ENCODE measurements at places on chromosomes 1 and 21.

GRCh38 chr1:41792485-41792770, 126.3 kb downstream of the HIVEP3 start:
- no peak for DNase-seq

- DNase-seq, result no peak
These were observed 41.4 kb upstream of the TENT5C start for GRCh38 chr1:117564227-117565075.

DNA sequence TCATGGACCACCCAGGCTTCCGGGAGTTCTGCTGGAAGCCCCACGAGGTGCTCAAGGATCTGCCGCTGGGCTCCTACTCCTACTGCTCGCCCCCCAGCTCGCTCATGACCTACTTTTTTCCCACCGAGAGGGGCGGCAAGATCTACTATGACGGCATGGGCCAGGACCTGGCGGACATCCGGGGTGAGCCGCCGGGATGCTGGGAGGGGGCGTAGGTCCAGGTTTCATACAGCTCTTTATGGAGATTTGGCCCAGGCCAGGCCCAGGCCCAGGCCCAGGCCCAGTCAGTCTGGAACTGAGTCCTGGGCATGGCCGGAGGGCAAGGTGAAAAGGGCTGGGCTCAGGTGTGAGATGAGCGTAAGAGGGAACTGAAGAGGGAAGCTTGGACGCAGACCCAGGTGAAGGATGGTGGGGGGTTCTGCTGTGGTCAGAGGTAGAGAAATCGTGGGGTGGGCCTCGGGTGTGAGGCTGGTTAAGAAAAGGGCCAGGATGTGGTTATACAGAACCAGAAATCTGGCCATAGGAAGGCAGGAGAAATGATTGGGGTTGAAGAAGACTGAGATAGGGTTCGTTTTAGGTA, 23.0 kb downstream of the DISP3 start:
- DNase-seq, result no peak

DNA sequence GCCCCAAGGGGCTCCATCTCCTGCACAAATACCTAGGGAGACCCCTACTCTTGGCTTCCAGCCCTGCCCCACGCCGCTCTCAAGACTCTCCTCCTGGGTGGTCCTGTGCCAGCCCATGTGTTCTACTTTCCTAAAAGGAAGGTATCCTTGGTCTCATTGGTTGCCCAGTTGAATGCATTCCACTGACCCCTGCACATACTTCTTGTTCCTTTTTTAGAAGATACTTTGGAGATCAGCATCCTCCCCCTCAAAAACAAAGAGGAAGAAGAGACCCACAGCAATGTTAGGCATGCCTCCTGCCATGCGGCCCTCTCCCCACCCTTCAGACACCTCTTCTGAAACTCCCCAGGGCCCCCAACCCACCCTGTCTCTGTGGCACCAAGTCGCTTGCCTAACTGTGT, 4.1 kb downstream of the SLAMF9 start:
- DNase-seq, result no peak

DNA sequence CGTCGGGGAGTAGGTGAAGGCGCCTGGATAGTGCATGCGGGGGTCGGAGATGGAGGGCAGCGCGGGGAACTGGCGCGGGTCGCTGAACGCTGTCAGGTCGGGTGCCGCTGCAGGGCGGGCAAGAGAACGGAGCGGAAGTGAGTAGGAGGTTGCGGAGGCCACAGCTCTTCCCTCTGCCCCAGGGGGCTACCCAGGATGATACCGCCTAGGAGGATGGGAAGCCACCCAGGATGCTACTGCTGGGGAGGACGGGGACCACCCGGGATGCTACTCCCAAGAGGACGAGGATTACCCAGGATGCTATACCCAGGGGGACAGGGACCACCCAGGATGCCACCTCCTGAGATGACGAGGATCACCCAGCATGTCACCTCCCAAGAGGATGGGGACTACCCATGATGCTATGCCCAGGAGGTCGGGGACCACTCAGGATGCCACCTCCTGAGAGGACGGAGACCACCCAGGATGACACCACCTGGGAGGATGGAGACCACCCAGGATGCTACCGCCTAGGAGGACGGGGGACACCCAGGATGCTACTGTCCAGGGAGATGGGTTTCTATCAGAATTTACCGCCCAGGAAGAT, 123.8 kb downstream of the CLIC6 start:
- no peak for DNase-seq

GRCh38 chr1:63624911-63625310, 31.7 kb downstream of the PGM1 start:
- no peak for DNase-seq

DNA sequence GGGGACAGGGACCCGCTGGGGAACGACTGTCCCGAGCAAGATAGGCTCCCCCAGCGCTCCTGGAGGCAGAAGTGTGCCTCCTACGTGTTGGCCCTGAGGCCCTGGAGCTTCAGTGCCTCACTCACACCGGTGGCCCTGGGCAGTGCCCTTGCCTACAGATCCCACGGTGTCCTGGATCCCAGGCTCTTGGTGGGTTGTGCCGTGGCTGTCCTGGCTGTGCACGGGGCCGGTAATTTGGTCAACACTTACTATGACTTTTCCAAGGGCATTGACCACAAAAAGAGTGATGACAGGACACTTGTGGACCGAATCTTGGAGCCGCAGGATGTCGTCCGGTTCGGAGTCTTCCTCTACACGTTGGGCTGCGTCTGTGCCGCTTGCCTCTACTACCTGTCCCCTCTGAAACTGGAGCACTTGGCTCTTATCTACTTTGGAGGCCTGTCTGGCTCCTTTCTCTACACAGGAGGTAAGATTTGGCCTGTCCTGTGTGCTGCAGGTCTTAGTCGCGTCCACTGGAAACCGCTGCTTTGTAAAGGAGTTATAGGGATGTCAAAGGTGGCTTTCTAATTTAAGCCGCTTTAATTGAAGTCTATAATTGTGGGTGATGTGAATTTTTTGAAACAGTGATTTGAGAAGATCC, 717 bp downstream of the UBIAD1 start:
- DNase-seq, result no peak

DNA sequence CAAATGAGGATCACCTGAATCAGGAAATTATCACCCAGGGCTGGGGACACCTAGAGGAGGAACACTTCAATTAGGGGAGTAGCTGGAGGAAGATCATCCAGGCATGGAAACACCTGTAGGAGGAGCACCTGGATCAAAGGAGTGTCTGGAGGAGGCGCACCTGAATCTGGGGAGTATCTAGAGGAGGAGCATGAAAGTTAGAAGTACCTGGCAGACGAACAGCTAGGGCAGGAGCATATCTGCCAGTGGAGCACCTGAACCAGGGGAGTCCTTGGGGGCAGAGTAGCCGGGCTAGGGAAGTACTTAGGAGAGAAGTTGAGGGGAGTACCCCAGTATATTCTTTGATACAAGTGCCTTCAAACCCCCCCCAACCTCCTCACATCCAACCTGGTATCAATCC, 1.3 kb downstream of the C1orf210 start:
- DNase-seq, result no peak

DNA sequence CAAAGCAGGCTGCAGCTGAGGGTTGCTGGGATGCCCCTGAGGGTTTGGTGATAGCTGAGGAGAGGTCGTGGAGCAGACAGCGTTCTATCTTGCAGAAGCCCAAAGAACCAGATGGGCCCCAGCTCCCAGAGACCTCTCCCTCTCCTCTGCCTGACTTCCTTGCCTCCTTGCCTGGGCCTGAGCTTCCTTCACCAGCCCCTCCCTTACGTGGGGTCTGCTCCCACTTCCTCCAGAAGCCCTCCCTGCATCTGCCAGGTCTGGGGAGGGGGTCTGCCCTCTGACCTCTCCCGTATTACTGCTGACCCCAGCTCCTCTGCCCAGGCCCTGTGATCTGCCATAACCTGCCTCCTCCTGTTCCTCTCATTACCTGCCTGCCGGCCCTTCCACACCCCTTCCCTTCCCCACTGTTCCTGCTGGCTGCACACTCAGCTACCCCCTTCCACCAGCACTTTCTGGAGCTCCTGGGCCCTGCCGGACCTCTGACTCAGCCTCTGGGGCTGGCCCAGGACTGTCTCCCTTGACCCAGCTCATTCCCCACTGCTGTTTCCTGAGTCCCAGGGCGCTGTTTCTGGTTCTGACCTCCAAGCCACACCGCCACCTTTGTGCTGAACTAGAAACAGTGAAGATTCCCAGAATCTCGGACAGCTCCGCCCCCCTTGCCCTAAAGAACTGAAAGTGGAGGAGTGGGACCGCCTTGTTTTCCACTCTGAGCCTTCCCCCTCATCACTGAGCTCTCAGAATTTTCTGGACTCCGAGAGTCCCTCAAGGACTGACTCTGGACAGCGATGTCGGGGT, 237.7 kb upstream of the C1orf174 start:
- DNase-seq, result no peak

GRCh38 chr1:238589843-238590435, 699.2 kb upstream of the ZP4 start:
- DNase-seq, result no peak

- DNase-seq, result no peak
These were observed 805 bp downstream of the NRIP1 start for GRCh38 chr21:15063814-15064575.

DNA sequence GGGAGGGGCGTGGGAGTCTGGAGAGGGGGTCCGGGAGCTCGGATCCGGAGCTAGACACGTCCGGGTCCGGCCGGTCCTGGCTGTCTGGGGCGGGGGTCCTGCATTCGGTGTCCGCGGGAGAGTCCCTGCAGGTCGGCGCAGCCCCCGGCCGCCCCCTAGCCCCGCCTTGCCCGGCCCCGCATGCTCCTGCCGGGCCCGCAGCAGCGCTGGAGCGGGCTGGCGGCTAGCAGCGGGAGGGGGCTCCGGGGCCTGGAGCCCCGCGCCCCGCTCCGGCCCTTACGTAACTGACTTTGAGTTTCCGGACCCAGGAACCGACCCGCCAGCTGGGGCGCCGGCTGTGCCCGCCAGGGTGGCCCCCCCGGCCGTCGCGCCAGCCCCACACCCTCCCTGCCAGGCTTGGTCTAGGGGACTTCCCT, 26.9 kb upstream of the EPB41 start:
- DNase-seq, result peak; percentile 38

- no peak for DNase-seq
These were observed 54.3 kb upstream of the SERBP1 start for GRCh38 chr1:67484492-67484891.

GRCh38 chr1:229024528-229025130, 246.3 kb upstream of the RAB4A start:
- no peak for DNase-seq

DNA sequence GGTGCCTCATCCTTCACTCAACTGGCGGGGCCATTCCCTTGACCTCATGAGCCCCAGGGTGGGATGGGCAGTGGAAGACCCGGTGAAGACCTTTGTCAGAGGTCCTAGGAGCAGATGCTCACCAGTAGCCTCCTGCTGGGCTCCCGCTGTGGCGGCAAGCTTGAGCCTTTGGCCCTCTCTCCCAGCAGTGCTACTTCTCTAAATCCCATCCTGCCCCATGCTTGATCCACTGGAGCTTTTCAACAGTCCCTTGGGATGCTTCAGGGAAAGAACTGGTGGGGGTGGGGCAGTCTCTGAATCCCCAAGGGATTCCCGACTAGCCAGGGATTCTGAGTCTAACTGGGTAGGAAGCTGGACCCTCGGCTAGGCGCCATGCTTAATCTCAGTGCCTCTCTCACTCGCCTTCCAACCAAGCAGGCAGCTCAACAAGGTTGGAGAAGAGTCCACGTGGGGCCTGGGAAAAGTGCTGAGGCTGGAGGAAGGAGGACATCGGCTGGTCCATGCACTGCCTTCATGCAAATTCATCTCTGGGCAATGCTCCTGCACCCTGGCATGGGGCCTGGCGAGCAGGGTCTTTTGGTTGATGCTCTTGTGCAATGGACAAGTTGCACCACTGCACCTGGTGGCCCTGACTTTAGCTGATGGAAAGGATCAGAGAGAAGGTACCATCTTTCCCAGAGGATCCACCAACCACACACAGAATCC, 190.3 kb downstream of the GRIK3 start:
- no peak for DNase-seq

DNA sequence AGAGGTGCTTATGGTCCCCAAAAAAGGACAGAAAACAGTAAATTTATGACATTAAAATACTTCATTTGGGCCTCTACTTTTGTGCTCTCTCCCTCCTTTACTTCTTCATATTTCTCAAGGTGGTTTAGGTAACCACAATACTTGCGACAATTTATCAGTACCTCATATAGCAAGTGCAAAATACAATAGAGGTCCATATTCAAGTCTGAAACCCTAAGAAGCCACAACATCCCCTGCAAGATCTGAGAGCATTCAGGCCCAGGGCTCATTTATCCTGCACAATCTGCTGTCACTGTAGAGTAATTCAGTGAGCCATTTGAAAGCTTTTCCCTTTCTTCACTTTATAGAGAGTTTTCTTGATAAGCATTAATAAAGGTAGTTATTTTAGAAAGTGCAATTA, 24.2 kb upstream of the ATP6V1G3 start:
- no peak for DNase-seq

DNA sequence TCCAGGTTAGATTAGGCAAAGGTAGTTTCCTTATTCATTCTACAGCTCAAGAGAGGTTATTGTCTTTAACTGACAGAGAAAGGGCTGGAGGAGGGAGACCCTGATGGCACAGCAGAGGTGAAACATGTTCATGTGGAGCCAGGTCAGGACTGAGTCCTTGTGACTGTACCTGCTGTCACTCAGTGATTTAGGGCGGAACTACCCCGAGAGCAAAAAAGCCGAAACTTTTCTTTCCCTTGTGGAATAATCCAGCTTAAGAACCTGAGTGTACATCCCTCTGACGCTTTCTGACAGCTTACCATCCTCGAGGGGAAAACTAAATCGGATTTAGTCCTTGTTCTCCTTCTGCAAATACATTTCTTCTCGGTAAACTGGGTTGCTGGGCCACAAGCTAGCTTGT, 273.2 kb downstream of the BACH1 start:
- no peak for DNase-seq

DNA sequence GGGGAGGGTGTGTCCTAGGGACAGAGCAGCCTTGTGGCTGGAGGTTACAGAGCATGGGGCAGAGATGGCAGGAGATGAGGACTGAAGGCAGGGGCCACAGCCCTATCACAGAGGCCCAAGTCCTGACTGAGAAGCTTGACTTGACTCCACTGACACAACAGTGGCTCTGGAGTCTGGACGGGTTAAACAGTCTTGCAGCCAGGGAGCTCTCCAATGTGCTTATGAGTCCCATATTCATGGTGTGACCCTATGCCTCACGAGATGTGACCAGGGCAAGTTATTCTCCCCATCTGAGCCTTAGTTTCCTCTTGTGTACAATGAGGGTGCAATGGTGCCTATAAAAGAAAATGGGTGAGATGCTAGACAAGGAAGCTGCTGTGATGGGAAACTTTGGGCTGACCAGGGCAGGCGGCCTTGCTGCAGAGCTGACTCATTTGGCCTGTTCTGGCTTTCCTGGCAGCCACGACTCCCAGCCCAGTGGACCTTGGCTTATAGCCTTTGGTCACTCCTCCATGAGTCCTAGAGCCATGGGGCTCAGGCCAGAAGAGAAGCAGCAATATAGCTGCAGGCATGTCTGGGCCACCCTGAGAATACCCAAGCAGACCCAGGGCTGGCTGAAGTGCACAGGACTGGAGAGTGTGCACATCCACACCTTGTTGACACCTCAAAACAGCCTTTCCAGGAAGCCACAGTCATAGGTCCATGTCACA, 2.8 kb upstream of the TTC22 start:
- no peak for DNase-seq

DNA sequence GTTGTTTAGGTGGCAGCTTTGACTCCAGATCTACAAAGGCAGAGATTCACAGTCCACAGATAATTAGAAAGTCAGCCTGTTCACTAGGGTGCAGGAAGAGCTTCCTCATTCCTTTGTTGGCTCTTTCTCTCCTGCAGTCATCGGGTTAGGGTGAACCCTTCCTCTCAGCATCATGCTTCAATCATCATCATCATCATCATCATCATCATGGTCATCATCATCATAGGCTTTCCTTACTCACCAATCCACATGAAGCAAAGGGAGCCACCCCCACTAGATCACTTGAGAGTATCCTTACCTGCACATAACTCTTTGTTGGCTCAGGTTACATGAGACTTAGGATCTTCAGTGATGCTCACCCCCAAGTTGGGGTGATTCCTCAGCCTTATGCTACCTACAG, 19.0 kb downstream of the MPZ start:
- DNase-seq, result no peak

Data from stimulated activated CD4-positive, alpha-beta T cell treated with anti-CD3 and anti-CD28 coated beads, Interleukin-1b, Interleukin-23, amount 100 ng/mL, for 1 hour (primary cell).